ENCODE measurements at places on chromosomes 1 and 21.

- ATAC-seq = no peak
These were observed 345.9 kb upstream of the VAMP3 start for GRCh38 chr1:7425229-7425628.

GRCh38 chr1:3703786-3704371, 48.4 kb upstream of the CCDC27 start:
- ATAC-seq = no peak

DNA sequence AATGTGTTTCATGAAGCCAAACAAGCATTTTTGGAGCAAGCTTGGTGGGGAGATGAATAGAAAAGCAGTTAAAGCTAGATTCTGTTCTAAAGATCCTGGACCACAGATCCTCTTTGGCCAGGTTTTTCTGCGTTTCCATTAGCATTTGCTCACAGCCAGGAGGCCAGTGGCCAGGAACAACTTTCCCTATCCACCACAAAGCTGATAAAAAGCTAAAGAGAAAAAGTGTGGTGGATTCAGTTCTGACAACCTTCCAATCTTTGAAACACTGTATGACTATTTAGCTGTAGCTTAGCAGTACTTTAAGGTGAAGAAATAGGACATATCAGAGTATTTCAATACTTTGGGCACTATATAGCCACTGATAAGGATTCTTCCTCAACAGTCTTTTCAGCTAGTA, 3.0 kb upstream of the NEK7 start:
- no peak for ATAC-seq

GRCh38 chr1:204084247-204084772, 11.4 kb downstream of the SOX13 start:
- no peak for ATAC-seq

DNA sequence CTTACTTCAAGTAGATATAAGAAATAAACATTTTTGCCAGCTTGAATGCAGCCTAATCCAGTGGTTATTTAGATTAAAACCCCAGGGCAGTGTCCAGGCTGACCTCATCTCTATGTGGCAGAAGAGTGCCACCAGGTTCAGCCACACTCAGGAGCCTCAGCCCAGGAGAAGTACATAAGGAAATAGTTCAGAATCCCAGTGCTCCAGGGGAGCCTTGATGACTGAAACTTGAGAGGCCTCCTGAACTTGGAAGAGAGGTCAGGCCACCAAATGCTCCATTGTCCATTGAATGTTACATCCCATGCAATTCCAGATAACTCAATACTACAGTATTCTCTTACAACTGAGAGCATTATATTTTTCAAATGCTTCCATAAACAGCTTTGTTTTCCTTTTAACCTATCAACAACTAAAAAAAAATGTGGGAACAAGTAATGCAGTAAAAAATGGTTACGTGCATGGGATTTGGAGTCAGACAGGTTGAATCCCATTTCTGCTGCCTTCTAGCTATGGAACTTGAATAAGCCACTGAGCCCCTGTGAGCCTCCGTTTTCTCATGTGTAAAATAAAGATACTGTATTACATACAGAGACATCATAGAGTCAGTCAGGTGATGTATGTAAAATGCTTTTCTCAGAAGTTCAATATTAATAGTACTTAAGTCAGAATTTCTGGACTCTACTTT, 248.0 kb downstream of the PLPP3 start:
- ATAC-seq = no peak

GRCh38 chr1:165717918-165718515, 19.7 kb upstream of the ALDH9A1 start:
- ATAC-seq = no peak

DNA sequence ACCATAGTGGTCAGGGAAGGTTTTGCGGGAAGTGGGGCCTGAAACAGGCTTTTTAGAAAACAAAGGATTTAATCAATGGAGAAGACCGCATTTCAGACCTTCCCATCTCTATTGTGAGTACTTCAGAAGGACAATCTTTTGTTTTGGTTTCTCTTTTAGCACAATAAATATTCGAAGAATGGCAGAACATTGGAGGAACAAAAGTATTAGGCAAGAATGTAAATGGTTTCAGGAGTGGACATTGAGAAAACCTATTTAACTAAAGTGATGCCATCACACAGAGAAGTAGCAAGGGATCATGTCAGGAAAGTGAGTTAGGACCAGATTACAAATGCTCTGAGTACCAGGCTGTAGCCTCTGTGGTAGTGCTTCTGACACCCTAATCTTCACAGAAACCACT, 26.8 kb upstream of the UBE2U start:
- ATAC-seq = no peak

DNA sequence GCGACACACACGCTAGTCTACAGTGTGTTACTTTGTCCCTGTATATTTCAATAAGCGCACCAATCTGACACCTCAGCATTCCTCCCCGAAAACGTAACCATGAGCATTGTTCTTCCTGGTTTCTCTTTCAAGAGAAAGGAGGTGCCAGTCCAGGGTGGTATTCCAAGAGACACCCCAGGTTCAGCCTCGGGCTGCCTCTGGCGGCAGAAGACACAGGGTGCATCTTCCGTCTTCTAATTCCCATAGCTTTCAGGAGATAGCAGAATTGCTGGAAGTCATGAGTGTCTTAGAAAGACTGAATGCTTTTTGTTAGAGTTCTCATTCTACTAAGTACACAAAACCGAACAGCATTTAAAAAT, 15.9 kb upstream of the RGS8 start:
- no peak for ATAC-seq

GRCh38 chr1:20698195-20698910, 19.5 kb downstream of the KIF17 start:
- ATAC-seq = no peak

DNA sequence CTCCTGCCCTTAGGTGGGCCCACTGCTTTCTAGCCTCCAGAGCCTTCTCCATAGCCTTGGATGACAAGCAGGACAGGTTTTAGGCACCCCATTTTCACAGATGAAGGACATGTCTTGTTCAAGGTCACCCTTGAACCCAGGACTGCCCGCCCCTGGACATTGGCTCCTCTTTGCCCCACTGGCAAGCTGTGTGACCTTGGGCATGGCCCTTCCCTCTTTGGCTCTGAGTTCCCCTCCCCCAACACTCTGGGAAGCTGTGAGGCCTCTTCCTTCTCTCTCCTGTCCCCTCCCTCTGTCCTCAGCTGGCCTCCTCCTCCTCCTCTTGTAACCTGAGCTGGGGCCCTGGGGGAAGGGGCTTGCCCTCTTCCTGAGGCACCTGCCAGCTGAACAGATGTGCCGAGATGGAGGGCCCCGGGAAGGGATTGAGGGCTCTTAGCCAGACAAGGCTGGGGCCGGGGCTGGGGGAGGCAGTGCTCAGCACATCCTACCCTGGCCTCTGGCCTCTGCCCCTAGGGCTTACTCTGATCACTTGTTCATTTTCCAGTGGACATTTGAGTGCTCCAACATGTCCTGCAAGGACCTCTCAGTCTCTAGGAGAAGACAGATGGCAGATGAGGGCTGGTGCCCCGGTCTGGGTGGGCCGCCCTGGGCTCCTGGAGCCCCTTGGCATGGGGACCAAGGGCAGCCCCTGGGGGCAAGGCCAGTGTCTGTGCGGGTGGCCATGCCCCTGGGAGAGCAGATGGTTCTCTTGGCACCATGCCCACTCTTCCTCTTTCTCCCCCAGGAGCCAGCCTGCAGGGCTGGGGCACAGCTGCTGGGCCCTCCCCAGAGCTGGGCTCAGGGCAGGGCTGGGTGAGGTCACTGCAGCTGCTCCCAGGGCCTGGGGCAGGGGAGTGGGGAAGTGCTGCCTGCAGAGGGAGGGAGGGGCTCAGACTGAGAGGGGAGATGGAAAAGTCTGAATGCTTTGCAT, 10.7 kb downstream of the FOXO6 start:
- ATAC-seq = no peak

DNA sequence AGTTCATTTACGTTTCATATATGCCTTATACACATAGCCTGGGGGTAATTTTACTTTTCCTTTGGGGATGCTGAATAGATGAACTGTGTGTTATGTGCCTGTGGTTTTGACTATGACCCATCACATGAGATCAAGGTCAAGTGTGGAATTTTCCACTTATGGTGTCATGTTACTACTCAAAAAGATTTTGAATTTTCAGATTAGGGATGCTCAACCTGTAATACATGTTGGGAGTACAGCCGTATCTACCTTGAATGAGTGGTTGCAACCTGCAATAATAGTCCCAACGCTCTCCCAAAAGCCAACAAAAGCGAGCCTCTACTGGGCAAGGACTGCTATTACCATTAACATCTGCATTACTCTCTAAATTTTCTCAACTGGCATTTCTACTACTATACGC, 68.5 kb upstream of the SDC3 start:
- peak; percentile 70 for ATAC-seq

DNA sequence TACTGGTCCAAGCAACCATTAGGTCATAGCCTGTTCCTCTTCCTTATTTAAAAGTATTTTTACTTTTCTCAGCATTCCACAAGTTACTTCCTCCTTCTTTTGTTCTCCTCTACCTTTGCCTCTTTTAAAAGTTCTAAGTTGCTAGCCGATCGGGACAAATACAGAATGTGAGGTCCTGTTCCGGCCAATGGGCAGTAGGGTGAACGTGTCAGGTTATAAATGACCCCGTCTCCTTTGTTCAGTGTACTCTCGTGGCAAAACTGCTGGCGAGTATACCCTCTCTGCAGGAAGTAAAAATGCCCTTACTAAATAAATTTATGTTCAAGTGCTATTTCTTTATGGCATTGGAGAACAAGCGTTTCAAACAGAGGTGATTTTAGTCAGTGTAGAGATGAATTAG, 2.5 kb downstream of the ADCY10 start:
- no peak for ATAC-seq

DNA sequence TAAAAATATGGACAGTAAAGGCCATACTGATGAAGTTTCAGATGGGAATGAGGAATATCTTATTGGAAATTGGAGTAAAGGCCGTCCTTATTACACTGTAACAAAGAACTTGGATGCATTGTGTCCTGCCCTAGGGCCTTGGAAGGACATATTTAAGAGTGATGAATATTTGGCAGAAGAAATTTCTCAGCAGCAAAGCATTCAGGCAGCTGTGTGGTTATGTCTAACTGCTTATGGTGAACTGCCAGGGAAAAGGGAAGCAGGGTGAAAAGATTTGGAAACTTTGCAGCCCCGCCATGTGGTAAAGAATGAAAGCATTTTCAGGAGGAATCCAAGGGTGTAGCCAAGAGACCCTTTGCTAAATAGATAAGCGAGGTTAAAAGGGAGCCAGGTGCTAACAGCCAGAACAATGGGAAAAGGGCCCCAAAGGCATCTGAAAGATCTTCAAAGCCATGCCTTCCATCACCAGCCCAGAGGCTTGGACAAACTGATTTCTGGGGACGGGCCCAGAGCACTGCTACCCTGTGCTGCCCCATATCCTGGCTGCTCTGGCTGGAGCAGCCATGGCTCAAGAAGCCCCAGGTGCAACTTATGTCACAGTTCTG, 200.0 kb downstream of the PTPRU start:
- ATAC-seq = no peak

GRCh38 chr1:109181807-109182163, 31.9 kb upstream of the SARS1 start:
- no peak for ATAC-seq

DNA sequence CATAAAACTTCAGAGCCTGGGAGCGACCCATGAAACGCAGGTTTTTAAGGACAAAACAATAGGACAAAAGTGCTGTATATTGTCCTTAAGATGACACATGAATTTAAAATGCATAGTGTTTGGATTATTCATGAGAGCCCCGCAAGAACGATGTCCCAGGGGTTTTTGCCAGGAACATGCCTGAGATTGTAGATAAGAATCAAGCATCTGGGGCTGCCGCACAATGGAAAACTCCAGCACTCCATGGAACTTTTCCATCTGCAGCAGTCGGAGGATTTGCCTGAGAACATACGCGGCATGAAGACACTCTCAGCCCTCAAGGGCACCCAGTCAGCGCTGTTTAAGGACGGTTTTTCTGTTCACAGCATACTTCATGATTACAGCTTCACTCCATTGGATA, 5.3 kb upstream of the ERG start:
- no peak for ATAC-seq

- ATAC-seq = no peak
These were observed 358.9 kb downstream of the RPS6KC1 start for GRCh38 chr1:213409971-213410370.

GRCh38 chr21:38809198-38809878, 3.6 kb downstream of the ETS2 start:
- no peak for ATAC-seq

GRCh38 chr1:96464991-96465390, 256.6 kb upstream of the PTBP2 start:
- ATAC-seq = no peak

GRCh38 chr1:119674835-119675289, 26.8 kb upstream of the ZNF697 start:
- ATAC-seq = no peak

GRCh38 chr21:35226968-35227744, 178.1 kb upstream of the RUNX1 start:
- peak; percentile 65 for ATAC-seq
